Ecto neural progenitor cell (in vitro differentiated cells): ENCODE measurements at places on chromosomes 2 and 18.

DNA sequence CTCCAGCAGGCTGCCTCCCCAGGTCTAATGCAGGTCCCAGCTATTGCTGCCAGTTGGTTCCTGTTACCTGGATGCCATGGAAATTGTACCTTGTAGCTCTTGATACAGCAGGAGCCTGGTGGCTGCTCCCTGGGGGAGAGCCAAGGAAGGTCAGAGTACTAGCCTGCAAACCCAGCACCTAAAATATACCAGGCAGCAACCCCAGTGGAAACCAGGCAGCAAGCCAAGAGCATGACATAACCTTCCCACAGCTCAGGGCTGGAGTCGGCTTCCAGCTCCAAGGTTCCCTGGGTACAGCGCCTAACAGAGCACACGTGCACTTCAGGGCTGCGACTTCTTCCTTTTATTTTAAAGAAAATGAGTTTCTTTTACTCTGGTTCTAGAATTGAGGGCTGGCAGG is 30.3 kb downstream of the TNP1 start:
- no peak for DNase-seq

DNA sequence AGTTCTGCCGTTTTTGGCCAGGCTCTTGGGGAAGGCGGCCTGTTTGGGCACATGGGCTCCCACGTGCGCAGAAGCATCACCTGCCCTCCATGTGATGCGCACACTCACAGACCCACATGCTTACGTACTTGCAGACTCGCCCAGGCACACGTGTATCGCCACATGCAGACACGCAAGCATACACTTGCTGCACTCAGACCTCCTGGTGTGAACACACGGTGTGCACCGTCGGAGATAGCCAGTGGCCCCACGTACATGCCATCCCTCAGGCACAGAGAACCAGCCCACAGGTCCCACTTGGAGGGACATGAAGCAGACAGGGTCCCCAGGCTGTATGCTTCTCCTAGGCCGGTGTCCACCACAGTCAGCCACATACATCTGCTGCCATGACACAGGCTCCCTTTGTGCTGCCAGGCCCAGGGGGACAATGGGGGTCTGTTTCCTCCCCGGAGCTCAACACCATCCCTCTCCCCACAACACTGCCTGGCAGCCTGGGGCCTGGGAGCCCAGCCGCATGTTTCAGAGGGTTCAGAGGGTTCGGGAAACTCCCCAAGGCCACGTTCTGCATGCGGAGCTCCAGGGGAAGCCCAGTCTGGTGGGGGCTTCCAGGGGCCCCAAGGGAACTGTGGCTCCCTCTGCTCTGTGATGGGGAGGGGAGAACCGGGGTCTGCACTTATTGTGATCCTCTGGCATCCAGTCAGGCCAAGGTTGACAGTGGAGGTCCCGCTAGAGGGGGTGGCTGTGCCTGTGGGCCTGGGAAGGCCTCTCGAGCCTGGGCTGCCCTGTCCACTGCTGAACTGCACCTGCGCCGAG is 208.1 kb upstream of the HAAO start:
- DNase-seq = no peak

GRCh38 chr2:33719067-33719466 is 120.0 kb upstream of the FAM98A start:
- no peak for DNase-seq

GRCh38 chr18:80124131-80124530 is 15.1 kb downstream of the ADNP2 start:
- no peak for DNase-seq

DNA sequence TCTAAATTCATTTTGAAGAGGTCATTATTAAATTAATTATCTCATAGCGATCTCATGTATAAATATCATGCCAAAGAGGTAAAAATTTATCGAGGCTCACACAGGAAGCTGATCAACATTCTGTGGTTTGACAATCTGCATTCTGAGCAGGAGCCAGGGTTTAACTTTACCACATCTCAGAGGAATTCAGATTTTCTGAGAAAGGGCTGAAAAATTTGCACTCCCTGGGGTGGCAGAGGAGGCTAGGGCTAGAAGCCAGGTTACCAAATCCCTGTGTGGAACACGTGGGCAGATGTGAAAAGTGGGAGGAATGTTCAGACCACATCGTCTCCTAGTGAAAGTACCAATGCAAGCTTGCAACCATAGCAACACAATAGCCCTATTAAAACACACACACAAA is 63.5 kb upstream of the CTLA4 start:
- DNase-seq = no peak

GRCh38 chr2:74552914-74553811 is 579 bp downstream of the LOXL3 start:
- DNase-seq = peak; percentile 76

GRCh38 chr2:154374416-154374815 is 324.1 kb upstream of the KCNJ3 start:
- DNase-seq = no peak

- no peak for DNase-seq
Observed at GRCh38 chr2:85949280-85949679, 60.5 kb upstream of the ST3GAL5 start.

GRCh38 chr2:240584486-240585031 is 2.0 kb upstream of the CAPN10 start:
- no peak for DNase-seq

GRCh38 chr2:221075203-221075602 is 496.9 kb downstream of the EPHA4 start:
- no peak for DNase-seq

DNA sequence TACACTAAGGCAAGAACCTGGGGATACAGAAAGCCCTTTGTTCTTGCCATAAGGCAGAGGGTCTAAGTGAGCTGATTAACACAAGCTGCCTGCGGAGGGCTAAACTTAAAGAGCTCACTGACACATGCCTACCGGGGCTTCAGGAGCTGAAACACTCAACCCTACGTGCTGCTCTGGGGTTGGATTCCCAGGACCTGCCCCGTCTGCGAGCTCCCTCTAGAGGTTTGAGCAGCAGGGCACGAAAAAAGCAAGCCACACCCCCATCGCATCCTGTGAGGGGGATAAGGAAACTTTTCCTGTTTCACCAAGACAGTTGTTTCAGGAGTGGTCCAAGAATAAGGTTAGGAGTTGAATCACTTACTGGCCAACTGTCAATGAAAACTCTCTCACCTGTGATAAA is 562.1 kb downstream of the TMX3 start:
- DNase-seq = no peak

DNA sequence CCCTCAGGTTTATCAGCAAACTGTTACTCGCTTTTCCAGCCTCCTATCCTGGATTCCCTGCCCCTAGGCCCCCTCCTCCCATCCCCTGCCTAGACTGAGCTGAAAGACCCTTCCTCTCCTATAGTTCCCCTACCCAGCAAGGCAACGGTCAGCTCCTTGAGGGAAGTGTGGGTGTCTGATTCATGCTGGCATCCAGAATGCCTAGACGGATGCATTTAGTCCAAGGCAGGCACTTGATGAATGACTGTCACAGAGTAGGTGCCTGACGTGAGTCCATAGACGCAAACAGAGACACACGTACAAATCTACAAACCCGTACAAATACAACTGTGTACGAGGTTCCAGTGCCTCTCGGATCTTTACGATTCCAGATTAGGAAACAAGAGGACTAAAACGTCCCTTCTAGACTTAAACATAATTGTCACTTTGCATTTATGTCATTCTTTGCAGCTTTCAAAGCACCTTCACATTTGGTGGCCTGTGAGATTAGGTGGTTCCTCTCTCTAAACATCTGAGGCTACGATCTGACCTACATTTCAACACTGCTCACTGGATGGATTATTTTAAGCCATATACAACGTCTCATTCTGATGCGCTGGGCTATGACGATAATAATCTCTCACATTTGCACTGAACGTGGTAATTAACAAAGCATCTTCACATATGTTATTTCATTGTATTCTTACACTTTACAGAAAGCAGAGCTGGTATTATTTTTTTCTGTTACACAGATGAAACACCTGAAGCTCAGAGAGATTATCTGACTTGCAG is 36.7 kb downstream of the DNMT3A start:
- DNase-seq = no peak

DNA sequence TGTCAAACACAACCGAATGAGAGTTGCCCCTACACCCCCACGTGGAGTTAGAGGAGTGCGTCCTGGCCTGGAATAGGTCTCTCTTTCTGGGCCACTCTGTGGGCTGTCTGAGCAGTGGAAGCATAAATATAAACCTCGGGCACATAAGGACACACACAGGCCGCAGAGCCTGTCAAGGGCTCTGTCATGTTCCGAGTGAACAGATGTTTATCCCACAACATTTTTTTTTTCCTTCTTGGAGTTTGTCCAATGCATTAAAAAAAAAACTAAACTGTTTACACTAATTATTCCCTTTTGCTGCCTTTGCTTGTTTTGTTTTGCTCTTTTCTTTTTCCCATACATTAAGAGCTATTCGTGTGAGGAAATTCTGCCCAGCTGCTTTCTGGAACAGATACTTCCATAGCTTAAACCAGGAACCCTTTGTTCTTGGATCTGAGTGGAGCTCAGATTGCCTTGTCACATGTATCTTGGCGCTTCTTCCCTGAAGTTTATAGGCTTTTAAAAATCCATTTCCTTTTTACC is 228.3 kb upstream of the FOSL2 start:
- no peak for DNase-seq

GRCh38 chr2:54455563-54456361 is at the start of gene SPTBN1:
SPTBN1 (plus strand) TSS chr2:54456327; CDS start chr2:54526419, 70,092 bp downstream.
- peak; percentile 91 for DNase-seq

GRCh38 chr2:229943770-229944449 is 21.6 kb downstream of the FBXO36 start:
- DNase-seq = no peak

DNA sequence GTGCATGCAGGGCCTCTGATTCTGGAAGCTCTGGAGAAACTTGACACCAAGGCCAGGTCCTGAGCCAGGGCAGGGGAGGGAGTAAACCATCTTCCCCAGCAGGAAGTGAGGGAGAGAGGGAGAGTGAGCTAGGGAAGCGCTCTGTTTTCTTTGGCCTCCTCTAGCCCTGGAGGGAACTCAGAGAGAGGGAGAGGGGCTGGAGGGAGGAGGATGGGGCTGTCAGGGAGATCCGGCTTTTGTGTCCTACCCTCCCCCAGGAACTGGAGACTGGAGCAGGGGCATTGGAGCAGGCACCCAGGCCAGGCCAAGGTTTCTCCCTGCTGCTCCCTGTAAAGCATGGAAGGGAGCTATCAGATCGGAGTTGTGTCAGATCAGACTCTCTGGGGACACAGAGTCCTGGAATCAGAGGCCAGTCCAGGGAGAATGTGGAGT is 22.7 kb upstream of the PKDCC start:
- peak; percentile 58 for DNase-seq

GRCh38 chr2:60353863-60354262 is 199.6 kb downstream of the BCL11A start:
- DNase-seq = no peak

DNA sequence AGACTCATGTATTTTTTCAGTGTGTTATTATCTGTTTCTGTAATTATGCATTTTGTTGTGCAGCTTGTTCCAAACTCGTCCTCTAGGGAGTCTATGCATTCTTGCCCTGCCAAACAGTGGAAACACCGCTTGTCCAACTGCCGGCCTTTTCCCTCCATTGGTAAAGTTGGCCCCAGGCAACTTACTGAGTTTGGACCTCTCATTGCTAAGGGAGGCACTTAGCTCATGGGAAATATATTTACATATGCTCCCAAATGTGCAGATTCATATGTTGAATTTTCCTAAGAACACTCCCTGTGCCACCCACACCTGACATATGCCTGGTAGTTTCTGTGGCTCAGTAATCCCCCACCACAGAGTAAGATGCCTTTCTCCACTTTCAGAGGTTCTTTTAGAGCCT is 98.0 kb downstream of the TMEM185B start:
- no peak for DNase-seq

- no peak for DNase-seq
Observed at GRCh38 chr2:53826030-53826410, 33.7 kb downstream of the GPR75 start.

GRCh38 chr2:223314811-223315210 is 262.8 kb downstream of the KCNE4 start:
- DNase-seq = no peak

- peak; percentile 24 for DNase-seq
Observed at GRCh38 chr2:20157193-20157891, 67.6 kb downstream of the SDC1 start.

GRCh38 chr2:202479090-202479489 is 103.0 kb downstream of the BMPR2 start:
- DNase-seq = no peak

DNA sequence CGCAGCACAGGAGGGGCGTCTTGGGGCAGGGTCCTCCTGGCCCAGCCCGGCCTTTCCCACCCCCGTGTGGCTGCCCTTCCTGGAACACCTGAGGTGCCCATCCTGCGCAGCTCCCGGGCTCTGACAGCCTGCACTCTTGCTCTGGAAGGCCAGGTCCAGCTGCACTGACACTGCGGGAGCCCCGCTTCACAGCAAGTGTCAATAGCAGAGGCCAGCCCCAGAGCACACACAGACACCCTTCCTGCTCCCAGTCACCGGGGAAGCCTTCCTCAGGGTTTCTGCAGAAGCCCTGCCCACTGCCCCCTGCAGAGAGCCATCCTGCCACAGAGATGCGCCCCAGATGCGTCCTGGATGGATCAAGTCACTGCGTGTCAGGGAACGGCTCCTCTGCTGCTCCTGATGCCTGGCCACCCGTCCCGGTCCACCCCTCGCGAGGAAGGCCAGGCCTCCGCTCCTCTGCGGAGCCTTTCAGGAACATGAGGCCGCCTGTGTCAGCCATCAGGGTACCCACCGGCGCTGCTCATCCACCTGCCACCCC is 519.2 kb upstream of the MYT1L start:
- no peak for DNase-seq

GRCh38 chr18:26434887-26435286 is 113.5 kb downstream of the KCTD1 start:
- DNase-seq = no peak

DNA sequence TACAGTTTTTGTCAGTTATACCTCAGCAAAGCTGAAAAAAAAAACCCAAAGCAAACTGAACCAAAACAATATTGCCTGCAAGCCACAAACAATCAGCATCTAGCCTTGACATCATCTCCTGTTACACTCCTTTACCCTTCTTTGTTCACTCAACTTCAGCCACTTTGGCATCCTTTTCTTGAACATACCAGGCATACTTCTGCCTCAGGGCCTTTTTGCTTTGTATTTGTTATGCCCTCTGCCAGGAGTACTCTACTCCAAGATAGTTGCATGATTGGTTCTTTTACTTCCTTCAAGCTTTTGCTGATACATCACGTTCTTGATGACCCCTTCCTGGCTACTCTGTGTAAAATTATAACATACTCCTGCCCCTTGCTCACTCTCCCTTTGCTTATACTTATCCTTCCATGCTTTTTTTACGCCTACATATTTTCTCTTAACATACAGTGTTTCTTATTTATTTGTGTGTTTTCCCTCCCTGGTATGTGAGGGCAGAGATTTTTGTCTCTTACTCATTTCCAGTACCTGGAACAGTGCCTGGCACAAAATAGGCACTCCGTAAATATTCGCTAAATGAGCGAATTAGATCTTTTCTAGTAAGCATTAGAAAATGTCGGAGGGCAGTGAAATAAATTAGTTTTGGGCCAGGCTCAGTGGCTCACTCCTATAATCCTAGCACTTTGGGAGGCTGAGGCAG is 12.7 kb downstream of the ABI2 start:
- no peak for DNase-seq

- DNase-seq = no peak
Observed at GRCh38 chr18:49876536-49876935, 63.2 kb upstream of the ACAA2 start.

- DNase-seq = no peak
Observed at GRCh38 chr2:62706721-62707521, 1.4 kb downstream of the EHBP1 start.
